Sciatic nerve (tissue), 2 donors: ENCODE measurements at places on chromosomes 11 and 22.
A peak's percentile ranks its signal among the peaks of the same experiment; 100 is the strongest.

GRCh38 chr11:102010776-102011494 lies 36.3 kb upstream of the CFAP300 start:
- peak; percentile 67 for DNase-seq

GRCh38 chr11:35218956-35219355 lies 80.0 kb downstream of the CD44 start:
- DNase-seq: no peak

DNA sequence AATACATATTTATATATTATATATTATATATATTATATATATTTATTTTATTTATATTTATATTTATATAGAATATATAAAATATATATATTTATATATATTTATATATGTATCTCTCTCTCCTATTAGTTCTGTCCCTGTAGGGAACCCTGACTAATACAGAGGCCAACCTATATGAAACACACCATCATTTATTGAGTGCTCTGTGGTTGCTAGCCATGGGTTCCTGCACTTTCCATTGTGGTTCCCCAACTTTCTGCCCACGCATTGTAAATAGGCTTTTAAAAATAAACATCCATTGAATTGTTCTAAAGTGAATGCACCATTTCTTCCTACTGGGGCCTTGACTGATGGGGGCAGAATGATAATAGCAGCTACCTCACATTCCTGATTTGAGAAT lies 93.8 kb upstream of the SESN3 start:
- no peak for DNase-seq

DNA sequence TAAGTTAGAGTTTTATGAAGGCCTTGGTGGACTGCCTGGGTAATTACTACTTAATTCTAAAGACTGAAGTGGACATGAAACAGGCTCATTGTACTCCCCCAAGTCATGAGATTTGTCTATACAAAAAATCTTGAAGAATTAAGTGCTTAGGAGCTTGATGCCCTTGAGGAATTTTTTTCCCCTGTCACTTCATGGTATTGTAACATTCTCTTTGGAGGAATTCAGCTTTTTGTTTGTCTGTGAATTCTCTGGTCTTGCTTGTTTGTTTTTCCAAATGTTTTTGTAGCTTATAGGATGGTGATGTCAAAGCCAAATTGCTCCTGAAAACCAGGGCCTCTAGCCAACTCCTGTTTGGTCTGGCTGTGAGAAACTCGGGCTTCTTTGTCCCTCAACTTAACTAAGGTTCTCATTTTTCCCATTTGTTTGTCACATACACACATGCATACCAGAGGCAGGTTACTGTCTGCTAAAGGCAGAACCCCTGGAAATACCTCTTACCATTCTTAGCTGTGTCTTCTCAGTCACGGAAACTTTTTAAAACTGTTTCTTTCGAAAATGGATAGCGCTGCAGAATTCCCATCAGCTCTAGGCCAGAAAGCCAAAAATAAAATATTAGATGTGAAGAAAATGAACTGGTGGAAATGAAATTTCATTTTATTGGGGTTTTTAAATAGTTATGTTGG lies 66.9 kb downstream of the AMOTL1 start:
- no peak for DNase-seq

DNA sequence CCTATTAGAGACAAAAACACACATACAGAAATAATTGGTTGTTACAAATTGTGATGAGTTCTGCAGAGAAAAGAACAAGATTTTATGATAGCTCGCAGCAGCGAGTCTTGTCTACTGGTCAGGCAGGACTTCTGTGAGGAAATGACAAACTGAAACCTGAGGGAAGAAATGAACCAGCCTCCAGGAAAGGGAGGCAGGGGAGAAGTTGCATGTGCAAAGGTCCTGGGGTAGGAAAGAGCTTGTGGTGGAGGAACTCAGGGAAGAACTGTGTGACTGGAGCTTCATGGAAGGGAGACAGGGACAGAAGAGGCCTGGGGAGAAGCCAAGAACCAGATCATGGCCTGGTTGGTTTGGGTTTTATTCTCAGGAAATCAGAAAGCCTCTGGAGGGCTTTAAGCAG lies 9.2 kb upstream of the RAB1B start:
- DNase-seq: no peak
